Mesendoderm (in vitro differentiated cells): ENCODE measurements at places on chromosomes 13 and 19.
A peak's percentile ranks its signal among the peaks of the same experiment; 100 is the strongest.

GRCh38 chr13:30116379-30116778 is 191.0 kb downstream of the KATNAL1 start:
- H3K4me1 ChIP-seq = peaks cover 7% of the 10 kb centered on the region
- H3K4me3 ChIP-seq = no peak overlapping the region
- DNase-seq = no peak
- H3K36me3 ChIP-seq = no peaks in the 10 kb centered on the region
- no peak overlapping the region for H3K27ac ChIP-seq

GRCh38 chr13:90997951-90998350 is 349.5 kb upstream of the MIR17HG start:
- no peaks in the 10 kb centered on the region for H3K4me1 ChIP-seq
- no peak overlapping the region for H3K4me3 ChIP-seq
- no peak for DNase-seq
- no peaks in the 10 kb centered on the region for H3K36me3 ChIP-seq
- no peaks in the 10 kb centered on the region for H3K27me3 ChIP-seq
- no peak overlapping the region for H3K27ac ChIP-seq

- H3K4me1 ChIP-seq = no peaks in the 10 kb centered on the region
- H3K27me3 ChIP-seq = no peaks in the 10 kb centered on the region
- no peaks in the 10 kb centered on the region for H3K36me3 ChIP-seq
- H3K27ac ChIP-seq = no peak overlapping the region
- H3K4me3 ChIP-seq = no peak overlapping the region
- no peak for DNase-seq
Observed at GRCh38 chr13:107964395-107964794, 250.9 kb downstream of the LIG4 start.

GRCh38 chr19:18906605-18907519 is 10.9 kb upstream of the CERS1 start:
- peaks cover 3% of the 10 kb centered on the region for H3K36me3 ChIP-seq
- no peaks in the 10 kb centered on the region for H3K4me1 ChIP-seq
- DNase-seq = no peak
- no peak overlapping the region for H3K27ac ChIP-seq
- H3K4me3 ChIP-seq = no peak overlapping the region
- H3K27me3 ChIP-seq = no peaks in the 10 kb centered on the region

DNA sequence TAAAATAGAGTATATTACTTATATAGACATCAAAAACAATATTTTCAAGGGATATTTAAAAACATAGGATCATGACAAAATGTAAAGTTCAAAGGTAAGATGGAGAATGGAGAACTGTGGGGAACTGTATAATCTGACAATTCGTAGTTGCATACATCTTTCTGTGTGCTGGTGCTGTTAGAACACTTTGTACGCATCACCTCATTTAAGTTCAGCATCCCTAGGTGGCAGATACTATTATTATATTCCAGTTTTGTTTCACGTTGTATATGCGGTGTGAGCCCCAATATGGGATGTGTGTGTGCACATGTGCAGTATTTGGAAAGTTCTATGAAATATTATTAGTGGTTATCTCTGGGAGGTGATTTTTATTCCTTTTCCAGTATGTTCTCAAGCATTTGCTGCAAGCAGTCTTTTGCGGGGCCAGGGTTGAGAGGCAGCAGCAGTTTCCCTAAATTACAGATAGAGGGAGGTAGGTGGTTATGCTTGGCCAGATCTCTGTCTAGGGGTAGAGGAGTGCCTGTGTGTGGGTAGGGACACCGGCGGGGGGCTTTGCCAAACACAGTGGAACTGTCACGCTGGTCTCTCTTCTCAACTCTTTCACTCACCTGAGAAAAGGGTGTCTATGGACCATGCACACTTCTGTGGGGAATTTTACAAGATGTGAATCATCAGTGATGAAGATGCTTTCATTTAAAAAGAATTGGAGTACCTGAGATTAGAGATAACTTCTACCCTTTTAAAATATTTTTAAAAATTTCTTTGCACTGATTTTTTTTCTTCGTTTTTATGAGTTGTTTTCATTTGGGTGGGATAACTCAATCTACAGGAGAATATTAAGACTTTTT is 55.6 kb upstream of the ALOX5AP start:
- H3K4me3 ChIP-seq = no peak overlapping the region
- peak; percentile 56 for DNase-seq
- no peaks in the 10 kb centered on the region for H3K4me1 ChIP-seq
- H3K27me3 ChIP-seq = no peaks in the 10 kb centered on the region
- no peak overlapping the region for H3K27ac ChIP-seq
- H3K36me3 ChIP-seq = no peaks in the 10 kb centered on the region

GRCh38 chr19:21705393-21705792 is 62.0 kb downstream of the ZNF100 start:
- H3K36me3 ChIP-seq = no peaks in the 10 kb centered on the region
- no peak overlapping the region for H3K27ac ChIP-seq
- no peaks in the 10 kb centered on the region for H3K27me3 ChIP-seq
- peak; percentile 3 for DNase-seq
- no peak overlapping the region for H3K4me3 ChIP-seq
- H3K4me1 ChIP-seq = no peaks in the 10 kb centered on the region

DNA sequence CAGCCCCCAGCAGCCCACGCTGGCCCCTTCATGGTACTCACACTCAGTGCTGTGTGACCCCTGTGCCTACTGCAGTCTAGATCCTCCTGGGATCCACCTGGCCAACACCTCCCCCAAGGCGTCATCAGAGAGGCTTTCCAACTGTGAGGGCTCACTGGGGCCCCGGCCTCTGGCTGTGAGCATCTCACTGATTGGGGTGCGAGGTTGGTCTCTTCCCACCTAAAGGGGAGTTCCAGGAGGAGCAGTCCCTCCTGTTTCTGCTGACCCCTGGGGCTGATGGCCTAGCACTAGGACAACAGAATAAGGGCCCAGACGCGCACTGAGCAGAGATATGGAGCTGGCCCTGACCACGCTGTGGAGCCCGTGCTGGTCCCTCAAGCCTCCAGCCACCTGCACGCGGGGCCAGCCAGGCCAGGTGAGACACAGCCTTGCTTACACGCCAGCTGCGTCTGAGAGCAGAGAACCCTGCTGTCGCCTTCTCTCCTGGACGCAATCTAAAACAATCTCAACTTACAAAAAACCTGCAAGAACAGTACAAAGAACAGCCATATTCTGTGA is 32.2 kb downstream of the ELL start:
- no peaks in the 10 kb centered on the region for H3K4me1 ChIP-seq
- no peak overlapping the region for H3K4me3 ChIP-seq
- H3K36me3 ChIP-seq = no peaks in the 10 kb centered on the region
- H3K27ac ChIP-seq = no peak overlapping the region
- DNase-seq = no peak

DNA sequence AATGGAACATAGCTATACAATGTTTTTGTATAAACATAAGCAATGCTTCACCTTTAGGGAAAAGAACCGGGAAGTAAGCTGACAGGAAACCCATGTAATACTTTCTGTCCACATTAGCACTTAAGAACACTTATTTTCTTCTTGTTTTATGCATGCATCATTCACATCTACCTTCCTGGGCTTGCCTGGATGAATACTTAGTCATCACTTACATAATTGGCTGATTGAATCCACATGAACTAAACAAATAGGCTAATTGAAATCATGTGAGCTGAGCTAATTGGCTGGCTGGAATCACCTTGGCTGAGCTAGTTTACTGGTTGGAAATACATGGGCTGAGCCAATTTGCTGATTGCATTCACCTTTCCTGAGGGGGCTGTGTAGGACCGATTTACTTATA is 78.8 kb downstream of the ZNF726 start:
- no peak overlapping the region for H3K4me3 ChIP-seq
- H3K36me3 ChIP-seq = no peaks in the 10 kb centered on the region
- H3K27ac ChIP-seq = no peak overlapping the region
- no peaks in the 10 kb centered on the region for H3K4me1 ChIP-seq

GRCh38 chr19:6674868-6675305 is 4.9 kb upstream of the TNFSF14 start:
- H3K27ac ChIP-seq = no peak overlapping the region
- H3K4me1 ChIP-seq = peaks cover 8% of the 10 kb centered on the region
- peak; percentile 80 for DNase-seq
- H3K27me3 ChIP-seq = no peaks in the 10 kb centered on the region
- no peak overlapping the region for H3K4me3 ChIP-seq
- no peaks in the 10 kb centered on the region for H3K36me3 ChIP-seq

- H3K36me3 ChIP-seq = no peaks in the 10 kb centered on the region
- no peak overlapping the region for H3K27ac ChIP-seq
- DNase-seq = no peak
- H3K4me3 ChIP-seq = no peak overlapping the region
- H3K27me3 ChIP-seq = no peaks in the 10 kb centered on the region
Observed at GRCh38 chr19:37936886-37937285, 29.9 kb downstream of the SIPA1L3 start.

- H3K4me3 ChIP-seq = no peak overlapping the region
- no peak overlapping the region for H3K27ac ChIP-seq
- no peaks in the 10 kb centered on the region for H3K27me3 ChIP-seq
Observed at GRCh38 chr13:96033220-96034015, 19.8 kb downstream of the UGGT2 start.

DNA sequence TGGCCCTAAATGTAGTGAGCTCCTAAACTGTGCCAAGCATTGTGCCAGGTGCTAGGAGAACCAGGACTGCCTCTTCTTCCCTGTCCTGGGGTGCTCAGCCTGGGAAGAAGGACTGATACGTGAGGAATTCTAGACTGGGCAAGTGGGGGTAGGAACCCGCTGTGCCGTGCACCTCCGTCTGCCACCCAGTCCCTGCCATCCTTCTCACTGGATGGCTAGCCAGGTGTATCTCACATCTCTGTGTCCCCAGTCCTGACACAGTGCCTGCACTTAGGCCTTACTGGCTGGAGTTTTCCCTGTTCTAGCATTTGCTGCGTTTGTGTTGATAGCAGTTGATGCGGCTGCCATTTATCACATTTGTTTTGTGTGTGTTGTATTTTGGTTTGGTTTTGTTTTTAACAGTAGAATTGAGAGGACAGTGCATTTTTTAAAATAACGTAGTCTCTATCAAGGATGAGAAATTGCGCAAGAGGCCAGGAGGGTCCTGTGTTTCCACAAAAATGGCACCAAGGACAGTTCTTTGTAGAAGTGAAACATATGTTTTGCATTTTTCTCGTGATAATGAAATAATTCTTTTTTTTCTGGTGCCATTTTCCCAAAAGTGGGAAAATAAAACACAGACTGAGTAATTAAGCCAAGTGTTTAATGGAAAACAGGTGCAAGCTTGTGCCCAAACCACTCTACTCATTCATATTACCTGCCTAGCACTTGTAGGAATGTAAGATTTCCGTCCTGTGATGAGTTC is 4.7 kb upstream of the GPR183 start:
- no peak for DNase-seq
- no peak overlapping the region for H3K4me3 ChIP-seq

DNA sequence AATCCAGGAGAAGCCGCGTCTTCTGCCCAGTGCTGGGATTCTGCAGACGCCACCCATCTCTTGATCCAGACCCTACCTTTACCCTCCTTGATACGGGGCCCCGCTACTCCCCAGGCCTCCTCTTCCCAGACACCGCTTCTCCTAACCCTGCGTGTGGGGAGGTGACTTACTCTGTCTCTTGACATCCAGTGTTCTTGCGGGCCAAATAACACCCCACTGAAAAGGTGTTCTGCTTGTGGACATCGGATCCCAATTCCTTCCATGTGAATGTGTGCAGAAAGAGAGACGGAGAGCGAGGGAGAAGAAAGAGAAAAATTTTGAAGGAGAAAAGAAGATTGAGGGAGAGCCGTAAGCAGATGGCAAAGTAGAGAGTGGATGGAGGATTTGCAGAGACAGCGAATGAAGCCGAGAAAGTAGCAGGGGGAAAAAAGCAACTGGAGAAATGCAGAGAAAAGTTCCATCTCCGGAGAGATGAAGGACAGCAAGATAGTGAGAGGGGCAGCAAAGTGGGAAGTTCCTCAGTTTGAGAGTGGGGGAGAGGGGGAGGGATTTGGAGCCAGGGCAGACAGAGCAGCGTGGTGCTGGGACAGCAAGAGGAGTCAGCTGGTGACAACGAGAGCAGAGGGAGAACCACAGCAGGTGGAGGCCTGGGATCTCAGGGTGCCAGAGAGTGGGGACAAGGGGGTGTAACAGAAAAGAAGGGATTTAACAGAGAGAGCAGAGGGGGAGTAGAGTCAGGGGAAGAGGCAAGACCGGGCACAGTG is 814 bp downstream of the ZNF480 start:
- H3K27ac ChIP-seq = no peak overlapping the region
- no peak for DNase-seq

GRCh38 chr13:100115693-100116254 is 26.9 kb downstream of the PCCA start:
- no peaks in the 10 kb centered on the region for H3K4me1 ChIP-seq
- H3K36me3 ChIP-seq = no peaks in the 10 kb centered on the region
- no peak overlapping the region for H3K4me3 ChIP-seq
- DNase-seq = no peak
- H3K27me3 ChIP-seq = no peaks in the 10 kb centered on the region
- H3K27ac ChIP-seq = no peak overlapping the region

DNA sequence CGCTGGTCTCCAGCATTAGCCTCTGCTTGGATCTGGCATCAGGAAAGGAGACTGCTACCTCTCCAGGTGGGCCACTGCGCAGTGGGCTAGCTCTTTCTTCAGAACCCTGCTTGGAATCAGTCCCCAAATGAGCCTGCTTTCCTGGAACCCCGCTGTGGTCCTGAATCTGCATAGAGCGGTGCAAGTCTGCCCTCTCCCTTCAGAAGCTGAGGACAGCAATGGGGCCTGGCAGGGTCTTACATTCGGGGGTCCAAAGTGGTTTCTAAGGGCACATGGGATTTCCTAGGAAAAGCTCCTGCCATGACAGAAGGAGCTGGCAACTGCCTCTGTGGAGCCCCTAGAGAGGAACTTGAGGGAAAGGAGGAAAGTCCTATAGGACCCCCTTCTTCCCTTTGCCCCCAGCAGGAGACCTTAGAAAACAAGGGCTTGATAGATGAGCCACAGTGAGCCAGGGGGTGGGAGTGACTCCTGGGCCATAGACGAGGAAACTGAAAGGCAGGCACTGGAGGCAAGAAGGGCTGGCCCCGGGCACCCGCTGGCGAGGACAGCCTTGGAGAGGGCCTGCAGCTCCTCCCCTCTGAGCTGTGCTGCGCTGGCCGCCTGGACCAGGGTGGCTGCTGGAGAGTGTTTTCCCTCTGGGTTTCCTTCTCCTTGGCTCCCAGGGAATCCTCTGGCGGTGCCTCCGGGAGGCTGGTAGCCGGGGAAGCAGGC is 1.4 kb upstream of the VSTM2B start:
- H3K4me3 ChIP-seq = no peak overlapping the region
- no peak overlapping the region for H3K27ac ChIP-seq
- H3K36me3 ChIP-seq = no peaks in the 10 kb centered on the region
- H3K27me3 ChIP-seq = peaks cover 35% of the 10 kb centered on the region
- peak; percentile 60 for DNase-seq

- H3K4me3 ChIP-seq = no peak overlapping the region
- no peaks in the 10 kb centered on the region for H3K36me3 ChIP-seq
- no peak overlapping the region for H3K27ac ChIP-seq
- DNase-seq = peak; percentile 10
Observed at GRCh38 chr13:35917252-35917941, 213.8 kb downstream of the DCLK1 start.

- no peak overlapping the region for H3K27ac ChIP-seq
- no peaks in the 10 kb centered on the region for H3K27me3 ChIP-seq
- H3K4me1 ChIP-seq = no peaks in the 10 kb centered on the region
- no peaks in the 10 kb centered on the region for H3K36me3 ChIP-seq
- no peak for DNase-seq
- H3K4me3 ChIP-seq = no peak overlapping the region
Observed at GRCh38 chr13:66853564-66853963, 376.6 kb downstream of the PCDH9 start.
